Muscle of leg (tissue), 16 donors: ENCODE measurements at places on chromosomes 11 and 22. TPM values are rescaled to one million over a fixed set of nuclear protein-coding genes. Genes with fewer than 3 reads are reported as not detected.

GRCh38 chr22:48395201-48395600, 1432.5 kb downstream of the BRD1 start:
- H3K36me3 ChIP-seq = no peaks in the 10 kb centered on the region
- H3K27me3 ChIP-seq = peaks cover 3% of the 10 kb centered on the region
- no peak overlapping the region for H3K27ac ChIP-seq
- H3K4me3 ChIP-seq = no peak overlapping the region

GRCh38 chr11:15655552-15655951, 540.8 kb downstream of the INSC start:
- no peak for DNase-seq
- H3K4me3 ChIP-seq = no peak overlapping the region
- H3K27ac ChIP-seq = no peak overlapping the region

- no peak for DNase-seq
- H3K36me3 ChIP-seq = no peaks in the 10 kb centered on the region
- peaks cover 26% of the 10 kb centered on the region for H3K27me3 ChIP-seq
- H3K4me1 ChIP-seq = peaks cover 8% of the 10 kb centered on the region
- no peak overlapping the region for H3K4me3 ChIP-seq
- H3K27ac ChIP-seq = no peak overlapping the region
These were observed 217.2 kb upstream of the NCAM1 start for GRCh38 chr11:112744041-112744440.

- peaks cover 13% of the 10 kb centered on the region for H3K4me1 ChIP-seq
- H3K4me3 ChIP-seq = no peak overlapping the region
- H3K36me3 ChIP-seq = no peaks in the 10 kb centered on the region
These were observed 1335.0 kb downstream of the BRD1 start for GRCh38 chr22:48492366-48493320.

DNA sequence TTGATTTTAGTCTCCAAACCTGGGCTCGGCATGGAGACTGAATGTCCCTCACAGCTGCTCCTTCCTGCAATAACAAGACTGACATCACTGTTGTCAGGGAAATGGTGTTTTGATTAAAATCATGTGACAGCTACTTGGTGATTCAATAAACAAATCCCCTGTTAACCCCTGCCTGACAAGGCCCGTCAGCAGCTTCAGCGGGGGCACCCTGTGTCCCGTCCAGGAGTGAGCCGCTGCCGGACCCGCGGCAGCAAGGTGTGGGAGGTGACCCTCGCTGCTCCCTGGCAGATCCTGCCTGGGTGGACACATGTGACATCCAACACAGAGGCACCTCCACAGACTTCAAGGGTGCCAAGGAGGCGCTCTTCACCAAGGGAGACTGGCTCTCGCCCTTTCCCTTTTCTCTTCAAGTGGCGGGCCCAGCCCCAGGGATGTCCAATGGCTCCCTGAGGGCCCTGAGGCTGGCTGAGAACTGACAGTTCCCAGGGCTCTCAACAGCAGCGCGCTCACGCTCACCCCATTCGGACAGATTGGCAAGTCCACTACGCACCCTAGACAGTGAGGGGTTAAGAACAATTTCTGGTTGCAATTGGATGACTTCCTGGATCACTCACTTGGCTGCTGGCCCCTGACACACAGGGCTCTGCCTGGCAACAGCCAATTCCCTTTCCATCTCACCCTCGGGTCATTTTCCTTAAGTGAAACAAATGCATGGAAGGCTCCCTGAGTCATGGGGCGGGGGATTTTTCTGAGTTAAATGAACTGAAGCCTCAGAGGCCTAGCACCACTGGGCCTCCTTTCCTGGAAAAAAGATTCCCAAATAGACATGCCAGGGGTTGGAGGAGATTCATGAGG, 30.7 kb downstream of the PPP2R1B start:
- peak overlapping the region; percentile 100 for H3K27ac ChIP-seq
- H3K4me3 ChIP-seq = peak overlapping the region; percentile 44
- peaks cover 76% of the 10 kb centered on the region for H3K4me1 ChIP-seq

The MS4A14 gene
- 0.20 TPM for polyA plus RNA-seq

The PLCB3 gene
- 13.5 TPM for polyA plus RNA-seq

The CDC42EP1 gene
- 50.7 TPM for polyA plus RNA-seq
